ENCODE measurements at places on chromosomes 4 and X.

GRCh38 chrX:65528705-65529340 lies 5.8 kb downstream of the LAS1L start:
- peak; percentile 64 for DNase-seq

DNA sequence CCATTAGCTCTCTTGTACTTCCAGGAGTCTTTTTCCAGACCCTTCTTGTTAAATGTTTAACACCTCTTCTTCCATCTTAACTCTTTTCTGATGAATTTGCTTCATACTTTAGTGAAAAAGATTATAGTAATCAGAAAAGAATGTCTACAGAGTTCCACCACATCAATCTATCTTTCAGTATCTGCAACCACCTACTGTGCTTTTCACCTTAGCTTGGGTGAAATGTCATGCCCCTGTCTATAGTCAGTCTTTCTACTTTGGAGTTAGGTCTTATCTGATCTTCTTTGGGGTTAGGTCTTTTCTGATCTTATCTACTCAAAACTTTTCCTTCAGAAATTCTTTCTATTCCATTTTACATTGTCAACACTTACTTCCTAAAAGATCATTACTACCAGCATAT lies 1310.2 kb downstream of the PCDH7 start:
- no peak for DNase-seq

DNA sequence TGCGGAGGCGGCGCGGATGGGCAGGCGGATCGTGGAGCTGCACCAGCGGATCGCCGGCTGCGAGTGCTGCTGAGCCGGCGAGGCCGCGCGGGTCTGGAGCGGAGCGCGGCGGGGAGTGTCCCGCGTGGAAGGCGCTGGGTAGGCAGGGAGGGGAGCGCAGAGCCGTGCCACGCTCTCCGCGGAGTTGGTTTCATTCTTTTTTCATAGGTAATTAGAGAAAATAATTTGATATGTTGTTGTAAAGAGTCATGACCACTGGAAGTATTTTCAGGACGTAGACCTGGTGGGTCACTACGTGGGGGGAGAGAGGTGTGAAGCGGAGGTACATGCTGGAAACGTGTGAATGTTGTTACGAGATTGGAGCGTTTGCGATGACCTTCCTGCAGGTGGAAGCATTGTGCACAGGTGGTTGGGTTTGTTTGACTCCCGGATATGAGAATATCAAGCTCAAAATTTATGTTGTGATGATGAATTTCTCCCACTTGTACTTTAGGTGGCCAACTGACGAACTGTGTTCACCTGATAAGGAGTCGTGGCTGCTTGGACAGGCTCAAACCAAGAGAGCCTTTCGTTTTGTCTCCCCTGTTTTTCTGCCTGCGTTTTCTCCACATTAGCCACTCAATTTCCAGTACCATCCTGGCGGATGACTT lies 19.1 kb upstream of the S100P start:
- DNase-seq: no peak

- DNase-seq: no peak
Observed at GRCh38 chr4:11070813-11071212, 357.9 kb downstream of the HS3ST1 start.

DNA sequence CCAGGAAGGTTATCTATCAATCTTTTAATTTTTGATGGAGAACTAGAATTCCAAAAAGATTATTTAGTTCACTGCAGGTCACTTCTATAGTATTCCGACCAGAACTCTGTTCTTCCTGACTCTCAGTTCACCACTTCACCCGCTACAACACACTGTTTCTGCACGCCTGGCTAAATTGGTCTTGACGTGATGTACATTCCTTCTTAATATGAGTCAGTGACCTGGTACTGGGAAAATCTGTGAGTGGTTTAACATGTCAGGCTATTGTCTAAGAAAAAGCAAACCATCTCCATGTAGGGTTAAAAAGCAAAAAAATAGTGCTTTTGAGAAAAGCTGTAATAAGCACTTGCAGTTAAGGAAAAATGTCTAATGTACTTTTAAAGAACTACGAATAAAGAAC lies 120.4 kb downstream of the NDST3 start:
- no peak for DNase-seq
